ENCODE measurements at places on chromosomes 12 and 14.
A peak's percentile ranks its signal among the peaks of the same experiment; 100 is the strongest.

GRCh38 chr12:120583478-120584030, 2.4 kb upstream of the POP5 start:
- peak; percentile 80 for DNase-seq

- no peak for DNase-seq
These were observed 17.3 kb downstream of the USP44 start for GRCh38 chr12:95533985-95534384.

DNA sequence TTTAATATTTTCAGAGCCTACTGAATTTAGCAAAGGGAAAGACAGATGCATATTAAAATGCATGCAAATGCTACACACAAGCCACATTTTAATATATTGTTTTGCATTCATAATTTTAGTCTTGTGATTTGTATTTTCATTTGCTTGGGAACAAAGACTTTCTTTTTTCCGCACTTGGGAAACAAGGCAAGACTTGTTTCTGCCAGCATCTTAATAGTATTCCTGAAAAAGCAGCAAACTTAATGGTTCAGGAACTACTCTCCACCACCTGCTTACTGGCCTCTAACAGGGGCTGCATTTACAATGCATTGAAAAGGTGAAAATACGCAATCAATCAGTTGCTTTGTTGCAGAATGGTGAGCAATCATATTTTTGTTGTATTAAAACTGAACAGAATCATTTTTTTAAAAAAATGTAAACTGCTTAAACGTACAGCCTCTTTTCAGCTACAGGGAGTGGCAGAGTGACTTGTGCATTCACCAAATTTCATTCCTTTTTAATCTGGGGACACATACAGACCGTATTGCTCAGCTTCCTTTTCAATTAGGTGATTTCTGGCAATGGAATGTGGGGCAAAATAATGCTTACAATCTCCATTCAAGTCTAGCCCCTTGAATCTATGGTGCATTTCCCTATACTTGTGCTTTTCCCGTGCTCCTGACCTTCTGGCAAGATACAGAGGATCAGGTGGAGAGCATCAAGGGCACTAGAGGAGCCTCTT, 144.1 kb upstream of the BTG1 start:
- no peak for DNase-seq

DNA sequence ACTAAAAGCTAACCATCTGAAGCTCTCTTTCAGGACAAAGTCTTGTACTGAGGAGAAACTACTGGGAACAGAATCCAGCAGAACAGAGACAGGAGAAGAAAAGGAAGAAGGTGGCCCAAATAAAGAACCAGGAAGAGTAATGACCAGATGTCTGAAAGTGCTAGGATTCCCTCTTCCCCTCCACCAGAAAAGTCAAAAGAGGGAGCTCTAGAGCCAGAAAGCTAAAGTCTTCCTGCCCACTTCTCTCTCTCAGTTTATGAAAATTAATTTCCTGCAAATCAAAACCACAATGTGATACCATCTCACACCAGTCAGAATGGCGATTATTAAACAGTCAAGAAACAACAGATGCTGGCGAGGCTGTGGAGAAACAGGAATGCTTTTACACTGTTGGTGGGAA, 47.2 kb downstream of the SPPL3 start:
- peak; percentile 77 for DNase-seq

GRCh38 chr12:42204362-42204761, 33.7 kb downstream of the YAF2 start:
- DNase-seq, result no peak

- DNase-seq, result no peak
These were observed 2.2 kb upstream of the LRRC23 start for GRCh38 chr12:6902448-6902847.

DNA sequence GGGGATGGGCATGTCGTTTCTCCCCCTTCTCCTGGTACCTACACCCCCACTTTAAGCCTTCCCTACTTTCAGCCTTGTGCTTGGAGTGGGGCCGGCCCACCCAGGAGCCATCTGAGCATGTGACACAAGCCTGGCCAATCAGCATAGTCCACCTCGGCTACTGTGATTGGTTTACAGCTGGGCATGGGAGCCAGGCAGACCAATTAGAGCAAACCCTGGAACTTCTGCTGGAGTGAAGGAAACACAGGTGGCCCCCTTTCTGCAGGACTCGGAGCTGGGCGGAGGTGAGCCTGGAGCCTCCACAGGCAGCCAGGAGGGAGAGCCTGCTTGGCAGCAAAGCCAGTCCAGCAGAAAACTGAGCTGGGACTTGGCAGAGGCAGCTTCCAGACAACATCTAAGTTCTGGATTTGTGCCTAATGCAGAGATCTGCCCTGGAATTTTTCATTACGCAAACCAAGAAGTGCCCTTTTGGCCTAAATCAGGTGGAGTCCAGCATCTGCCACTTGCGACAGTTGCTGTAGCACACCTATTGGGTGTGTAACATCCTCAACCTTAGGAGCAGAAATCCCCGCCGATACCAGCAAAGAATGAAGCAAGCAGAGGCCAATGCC, 59.5 kb downstream of the SCARB1 start:
- peak; percentile 23 for DNase-seq

DNA sequence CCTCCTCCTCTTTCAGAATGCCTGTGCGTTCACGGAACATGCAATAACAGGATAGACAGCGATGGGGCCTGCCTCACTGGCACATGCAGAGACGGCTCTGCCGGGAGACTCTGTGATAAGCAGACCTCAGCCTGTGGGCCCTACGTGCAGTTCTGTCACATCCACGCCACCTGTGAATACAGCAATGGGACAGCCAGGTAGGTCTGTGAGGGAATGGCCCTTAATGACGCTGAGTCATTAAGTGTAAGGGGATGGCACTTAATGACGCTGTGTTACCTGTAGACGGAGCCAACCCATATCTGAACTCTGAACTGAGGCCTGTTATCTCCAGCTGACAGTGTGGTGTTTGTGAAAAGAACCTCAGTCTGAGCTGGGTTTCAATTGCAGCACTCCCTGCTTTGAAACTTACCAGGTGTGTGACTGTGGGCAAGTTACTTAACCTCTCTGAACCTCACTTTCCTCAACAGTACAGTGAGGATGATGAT, 86.9 kb downstream of the STAB2 start:
- no peak for DNase-seq

DNA sequence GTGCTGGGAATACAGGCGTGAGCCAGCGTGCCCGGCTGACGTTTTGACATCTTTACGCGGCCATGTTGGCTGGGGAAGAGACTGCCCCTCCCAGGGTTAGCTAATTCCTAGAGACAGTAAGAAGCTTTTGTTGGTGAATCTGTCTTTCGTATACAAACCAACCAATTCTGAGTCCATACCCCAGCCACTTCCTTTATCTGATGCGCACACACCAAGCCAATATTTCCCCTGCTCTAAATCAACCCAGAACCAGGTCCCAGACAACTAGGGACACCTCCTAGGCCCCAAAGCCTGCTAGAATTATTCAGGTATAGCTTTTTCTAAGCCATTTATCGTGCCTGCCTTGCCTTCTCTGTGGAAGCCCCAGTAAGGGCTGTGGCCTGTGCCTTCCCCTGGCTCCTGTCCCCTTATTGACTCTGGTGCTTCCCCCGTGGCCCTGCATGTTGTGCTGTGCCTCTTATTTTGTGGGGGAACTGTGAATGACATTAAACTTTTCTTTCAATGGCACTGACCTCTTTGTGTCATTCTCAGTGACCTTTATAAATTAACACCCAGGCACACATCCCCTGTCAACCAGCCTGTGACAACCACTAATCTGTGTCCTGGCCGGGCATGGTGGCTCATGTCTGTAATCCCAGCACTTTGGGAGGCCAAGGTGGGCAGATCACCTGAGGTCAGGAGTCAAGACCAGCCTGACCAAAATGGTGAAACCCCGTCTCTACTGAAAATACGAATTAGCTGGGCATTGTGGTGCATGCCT, 10.7 kb upstream of the EVL start:
- DNase-seq, result no peak

DNA sequence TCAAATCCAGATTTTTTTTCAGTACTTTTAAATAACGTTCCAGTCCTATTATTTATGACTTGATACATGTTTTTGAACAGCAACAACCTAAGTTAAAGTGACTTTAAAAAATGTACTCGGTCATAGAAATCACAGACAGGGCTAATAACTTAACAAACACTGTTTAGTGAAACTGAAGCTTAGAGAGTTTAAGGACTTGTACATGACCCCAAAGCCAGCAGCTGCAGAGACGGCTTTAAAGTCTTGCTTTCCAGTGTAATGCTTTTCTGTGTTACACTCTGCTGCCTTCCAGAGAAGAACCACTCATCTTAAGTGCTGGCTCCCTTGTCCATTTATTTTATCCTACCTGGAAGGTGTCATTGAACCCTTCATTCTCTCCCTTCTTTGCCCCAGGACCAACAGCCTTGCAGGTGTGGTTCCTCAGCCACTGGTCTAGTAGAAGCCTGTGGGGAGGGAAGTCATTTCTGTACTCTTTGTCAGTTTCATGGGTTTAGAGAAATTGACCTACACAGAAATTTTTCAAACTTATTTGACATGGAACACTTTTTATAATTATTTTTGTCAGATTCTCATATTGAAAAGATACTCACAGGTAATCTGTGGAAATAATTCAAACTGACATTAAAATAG, 60.9 kb downstream of the NAV3 start:
- DNase-seq, result no peak

- no peak for DNase-seq
These were observed 140.0 kb upstream of the KITLG start for GRCh38 chr12:88720231-88720630.

DNA sequence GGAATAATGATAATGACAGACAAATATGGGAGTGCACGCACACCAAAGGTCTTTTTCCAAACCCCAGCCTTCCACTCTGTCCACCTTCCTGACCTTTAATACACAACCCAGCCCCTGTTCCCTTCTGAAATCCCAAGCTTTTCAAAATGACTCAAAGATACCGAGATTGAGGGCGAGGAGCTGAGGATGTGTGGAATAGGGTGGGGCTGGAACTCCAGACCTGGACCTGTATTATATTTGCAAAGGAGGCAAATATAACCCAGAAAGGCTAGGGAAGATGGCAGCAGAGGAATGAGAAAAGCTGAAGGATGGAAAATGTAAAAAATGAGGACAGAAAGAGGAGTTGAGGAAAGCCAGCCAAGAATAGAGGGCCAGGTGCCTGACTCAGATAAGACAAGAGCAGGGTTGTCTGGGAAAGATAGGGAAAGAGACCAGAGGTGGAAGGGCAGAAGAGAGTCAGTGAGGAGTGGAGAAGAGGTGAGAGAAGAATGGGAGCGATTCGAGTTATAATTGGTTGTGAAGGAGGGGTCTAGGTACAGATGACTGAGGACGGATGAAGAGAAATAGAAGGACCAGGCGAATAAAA, 1.0 kb upstream of the PTMS start:
- DNase-seq, result peak; percentile 74

GRCh38 chr14:67241411-67242167, at the start of gene PALS1:
Gene PALS1 (plus strand): TSS chr14:67241435. CDS start chr14:67279171, 37,736 bp downstream.
- peak; percentile 66 for DNase-seq

DNA sequence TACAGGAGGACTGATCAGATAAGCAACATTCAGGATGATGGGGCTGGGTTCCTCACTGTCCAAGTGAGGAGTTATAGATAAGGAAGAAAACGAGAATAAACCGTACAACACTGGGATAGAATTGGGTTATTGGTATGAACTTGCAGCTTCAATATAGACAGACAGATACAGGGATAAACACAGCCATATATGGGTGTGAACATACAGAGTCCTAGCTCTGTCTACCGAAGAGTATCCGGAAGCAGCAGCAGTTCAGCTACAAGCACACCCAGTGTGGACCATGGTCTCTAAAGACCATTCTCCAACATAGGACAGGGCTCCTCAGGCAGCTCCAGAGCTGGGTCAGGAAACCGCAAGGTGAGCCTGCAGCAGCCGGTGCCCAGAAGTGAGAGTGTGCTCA, 40.8 kb downstream of the CDC42BPB start:
- no peak for DNase-seq

GRCh38 chr14:100403802-100404365, 80.7 kb downstream of the SLC25A47 start:
- no peak for DNase-seq

- peak; percentile 80 for DNase-seq
These were observed 731 bp upstream of the PCNX4 start for GRCh38 chr14:60090864-60091519.

- DNase-seq, result no peak
These were observed 119.9 kb downstream of the PPHLN1 start for GRCh38 chr12:42445891-42446290.

DNA sequence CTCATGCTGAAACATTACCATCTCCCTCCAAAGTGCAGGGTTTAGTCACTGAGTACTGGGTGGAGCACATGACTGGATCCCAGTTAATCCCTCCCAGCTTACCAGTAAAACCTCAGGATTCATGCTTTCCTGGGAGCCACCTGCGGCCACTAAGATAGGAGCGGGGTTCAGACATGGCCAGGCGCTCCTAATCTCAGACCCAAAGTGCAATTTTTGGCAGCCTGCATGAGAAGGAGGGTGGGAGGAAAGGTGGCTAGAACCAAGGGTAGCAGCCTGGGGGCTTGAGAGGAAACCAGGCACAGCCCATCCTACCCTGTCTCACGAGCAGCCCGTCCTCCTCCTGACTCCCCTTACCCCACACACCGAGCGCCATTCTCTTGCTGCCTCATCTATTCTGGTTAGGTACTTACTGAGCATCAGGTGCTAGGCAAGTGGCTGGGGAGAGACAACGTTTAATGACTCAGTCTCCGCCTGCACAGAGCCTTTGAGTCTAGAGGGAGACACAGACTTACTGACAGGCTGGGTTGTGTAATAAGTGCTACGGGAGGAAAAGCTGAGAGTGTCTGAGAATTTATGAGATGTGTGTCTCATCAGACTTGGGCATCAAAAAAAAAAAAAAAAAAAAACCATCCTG, 9.9 kb downstream of the GPRC5A start:
- DNase-seq, result no peak

- peak; percentile 25 for DNase-seq
These were observed 181.5 kb downstream of the CCER1 start for GRCh38 chr12:90773491-90773890.

DNA sequence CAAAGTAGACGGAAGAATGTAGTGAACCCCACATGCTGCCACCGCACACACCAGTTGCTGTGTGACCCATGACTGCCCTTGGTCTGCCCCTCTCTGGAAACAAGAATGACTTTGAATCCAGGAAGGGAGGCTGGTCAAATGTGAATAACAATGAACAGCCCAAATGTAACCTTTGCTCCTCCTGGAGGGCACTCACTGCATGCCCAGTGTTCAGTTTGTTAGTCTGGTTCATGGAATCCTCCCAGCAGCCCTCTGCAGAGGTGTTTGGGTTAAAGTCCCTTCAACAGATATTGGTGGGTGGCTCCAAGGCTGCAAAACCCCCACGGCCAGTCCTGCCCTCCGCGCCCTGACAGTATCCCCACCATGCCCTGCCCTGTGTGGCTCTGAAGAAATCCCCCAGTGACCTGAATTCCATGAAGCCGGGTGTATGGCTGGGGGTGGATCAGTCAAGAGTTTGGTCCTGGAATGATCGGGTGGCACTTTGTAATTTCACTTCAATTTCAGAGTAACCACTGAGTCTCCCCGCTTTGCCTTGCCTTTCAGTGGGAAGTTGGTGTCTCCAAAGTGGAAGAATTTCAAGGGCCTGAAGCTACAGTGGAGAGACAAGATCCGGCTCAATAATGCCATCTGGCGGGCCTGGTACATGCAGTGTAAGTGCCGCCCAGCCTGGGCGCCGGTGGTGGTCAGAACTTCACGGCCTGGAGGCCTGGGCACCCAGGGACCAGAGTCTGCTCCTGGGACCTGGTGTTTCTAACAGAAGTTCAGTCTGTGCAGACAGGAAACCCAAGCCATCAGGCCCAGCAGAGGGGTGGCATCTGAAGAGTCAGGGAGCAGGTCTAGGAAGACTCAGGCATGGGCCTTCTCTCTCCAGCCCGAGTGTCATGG, 47.1 kb downstream of the IL31 start:
- DNase-seq, result no peak

All from OCI-M1 (cell line).